GM18507 (cell line): ENCODE measurements at places on chromosomes 13 and 19.

DNA sequence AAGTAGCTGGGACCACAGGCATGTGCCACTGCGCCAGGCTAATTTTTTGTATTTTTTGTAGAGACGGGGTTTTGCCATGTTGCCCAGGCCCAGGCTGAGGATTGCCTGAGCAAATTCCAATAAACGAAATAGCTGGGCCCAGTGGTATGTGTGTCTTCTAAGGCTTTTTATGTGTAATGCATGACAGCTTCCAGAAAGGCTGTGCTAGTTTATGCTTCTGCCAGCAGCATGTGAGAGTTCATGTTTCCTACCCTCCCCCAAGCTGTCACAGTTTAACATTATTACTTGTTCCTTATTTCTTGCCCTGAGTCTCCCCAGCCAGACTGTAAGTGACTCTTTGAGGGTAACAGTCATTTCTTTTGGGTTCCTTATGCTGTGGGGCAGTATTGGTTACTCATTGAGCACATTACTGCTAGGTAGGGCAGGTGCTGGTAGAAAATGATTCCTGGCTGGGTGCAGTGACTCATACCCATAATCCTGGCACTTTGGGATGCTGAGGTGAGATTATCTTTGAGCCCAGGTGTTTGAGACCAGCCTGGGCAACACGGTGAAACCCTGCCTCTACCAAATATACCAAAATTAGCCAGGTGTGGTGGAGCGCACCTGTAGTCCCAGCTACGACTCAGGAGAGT, 13.6 kb downstream of the GPATCH1 start:
- no peak for DNase-seq

DNA sequence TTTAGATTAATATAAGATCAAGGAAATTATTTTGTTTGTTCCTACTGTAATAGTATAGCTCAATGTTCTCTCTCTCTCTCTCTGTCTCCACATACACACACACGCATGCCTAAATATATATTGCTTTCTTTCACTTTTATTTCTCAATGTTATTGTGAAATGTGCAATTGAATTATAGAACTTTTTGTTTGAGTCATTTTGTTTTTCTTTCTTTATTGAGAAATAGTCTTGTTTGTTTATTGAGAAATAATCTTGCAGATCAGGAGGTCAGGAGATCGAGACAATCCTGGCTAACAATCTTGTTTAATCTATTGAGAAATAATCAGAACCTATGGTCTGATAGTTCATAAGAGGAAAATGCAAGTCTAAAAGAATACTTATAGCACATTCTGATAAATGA, 1581.3 kb downstream of the EFNB2 start:
- DNase-seq: no peak

DNA sequence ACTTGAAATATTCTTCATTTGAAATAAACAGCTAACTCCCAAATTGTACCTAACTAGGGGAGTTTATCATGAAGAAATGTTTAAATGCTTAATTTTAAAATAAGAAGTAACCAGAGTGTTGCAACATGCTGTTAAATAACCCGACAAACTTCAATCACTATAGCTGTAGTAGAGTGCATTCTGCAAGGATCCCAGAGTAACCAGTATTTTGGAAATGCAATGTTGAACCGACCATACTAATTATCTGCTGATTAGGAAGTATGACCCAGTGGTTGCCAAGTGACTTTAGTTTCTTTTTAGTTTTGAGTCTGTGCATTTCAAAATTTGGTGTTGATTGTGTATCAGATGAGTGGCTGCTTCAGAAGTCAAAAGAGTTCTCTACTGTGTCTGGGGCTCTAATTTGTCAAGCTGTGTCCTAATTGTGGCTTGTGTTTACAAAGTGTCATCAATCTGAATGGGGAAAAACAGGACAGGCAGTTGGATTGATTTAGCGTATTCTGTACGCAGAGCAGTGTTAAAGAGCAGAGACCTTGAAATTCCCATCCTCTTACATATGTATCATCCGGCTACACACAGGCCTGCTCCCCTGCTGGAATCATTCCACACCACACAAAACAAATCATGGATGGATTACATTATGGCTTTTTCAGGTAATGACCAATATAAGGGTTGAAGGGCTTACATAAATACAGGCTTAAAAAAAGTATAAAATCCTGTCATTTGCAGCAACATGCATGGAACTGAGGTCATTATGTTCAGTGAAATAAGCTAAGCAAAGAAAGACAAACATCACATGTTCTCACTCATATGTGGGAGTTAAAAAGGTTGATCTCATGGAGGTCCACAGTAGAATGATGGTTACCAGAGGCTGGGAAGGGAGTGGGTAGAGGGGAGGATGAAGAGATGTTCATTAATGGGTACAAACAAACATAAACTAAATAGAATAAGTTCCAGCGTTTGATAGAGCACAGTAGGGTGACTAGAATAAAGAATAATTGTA, 351.5 kb downstream of the KLF12 start:
- DNase-seq: no peak

DNA sequence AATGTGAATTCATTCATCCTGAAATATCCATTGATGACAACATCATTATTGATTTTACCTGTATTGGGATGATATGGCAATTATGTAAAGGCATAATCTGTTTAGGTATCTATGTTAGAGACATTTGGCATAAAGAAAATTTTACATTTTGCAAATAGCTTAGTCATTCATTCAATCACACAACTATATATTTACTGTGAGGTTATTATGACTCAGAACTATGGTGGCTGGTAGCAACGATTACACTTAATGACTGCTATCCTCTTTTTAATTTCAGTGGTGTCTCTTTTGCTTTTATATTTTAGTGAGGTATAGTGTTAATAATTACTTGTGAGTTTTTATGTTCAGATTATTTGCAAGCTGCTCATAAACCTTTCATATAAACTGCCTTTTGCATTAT, 955.9 kb downstream of the SLITRK6 start:
- no peak for DNase-seq

- DNase-seq: no peak
These were observed 131.1 kb upstream of the GJB6 start for GRCh38 chr13:20363172-20363571.

DNA sequence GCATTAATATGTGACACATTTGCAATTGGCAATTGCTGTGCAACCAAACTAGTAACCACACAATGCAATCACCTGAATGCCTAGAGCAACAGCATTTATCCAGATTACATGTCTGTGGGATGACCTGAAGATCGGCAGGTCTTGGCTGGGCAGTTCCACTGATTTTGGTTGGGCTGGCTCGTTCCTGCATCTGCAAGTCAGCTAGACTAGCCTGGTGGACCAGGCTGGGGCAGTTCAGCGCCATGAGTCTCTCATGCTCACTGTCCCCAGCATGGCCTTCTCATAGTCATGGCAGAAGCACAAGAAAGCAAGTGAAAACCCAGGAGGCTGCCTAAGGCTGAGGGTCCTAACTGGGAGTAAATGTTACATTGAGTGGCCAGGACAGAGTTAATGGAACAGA, 229.1 kb upstream of the TSHZ3 start:
- DNase-seq: no peak

GRCh38 chr13:93550236-93550635, 323.6 kb downstream of the GPC6 start:
- no peak for DNase-seq

GRCh38 chr13:26923824-26924605, 163.4 kb upstream of the GPR12 start:
- no peak for DNase-seq

DNA sequence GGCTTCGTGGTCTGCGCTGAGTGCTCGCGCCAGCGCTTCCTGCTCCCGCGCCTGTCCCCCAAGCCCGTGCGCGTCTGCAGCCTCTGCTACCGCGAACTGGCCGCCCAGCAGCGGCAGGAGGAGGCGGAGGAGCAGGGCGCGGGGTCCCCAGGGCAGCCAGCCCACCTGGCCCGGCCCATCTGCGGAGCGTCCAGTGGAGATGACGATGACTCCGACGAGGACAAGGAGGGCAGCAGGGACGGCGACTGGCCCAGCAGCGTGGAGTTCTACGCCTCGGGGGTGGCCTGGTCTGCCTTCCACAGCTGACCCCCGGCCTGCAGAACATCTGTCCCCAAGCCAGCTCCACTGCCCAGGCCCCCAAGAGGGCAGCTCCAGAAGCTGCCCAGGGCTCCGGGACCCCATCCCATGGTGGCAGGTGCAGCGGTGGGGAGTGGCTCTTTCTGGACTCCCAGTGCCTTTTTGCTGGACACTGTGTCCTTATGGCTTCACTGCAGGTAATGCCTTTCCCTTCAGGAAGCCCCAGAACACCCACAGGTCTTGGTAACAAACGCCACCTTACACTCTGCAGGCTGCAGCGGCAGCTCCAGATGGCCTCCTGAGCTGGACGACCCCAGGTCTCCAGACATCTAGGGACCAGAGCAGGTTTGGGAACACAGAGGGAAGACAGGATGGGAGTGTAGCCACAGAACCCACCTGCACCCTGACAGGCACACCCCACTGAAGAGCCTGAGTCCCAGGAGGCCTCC, 9.3 kb downstream of the PLEKHF1 start:
- no peak for DNase-seq

DNA sequence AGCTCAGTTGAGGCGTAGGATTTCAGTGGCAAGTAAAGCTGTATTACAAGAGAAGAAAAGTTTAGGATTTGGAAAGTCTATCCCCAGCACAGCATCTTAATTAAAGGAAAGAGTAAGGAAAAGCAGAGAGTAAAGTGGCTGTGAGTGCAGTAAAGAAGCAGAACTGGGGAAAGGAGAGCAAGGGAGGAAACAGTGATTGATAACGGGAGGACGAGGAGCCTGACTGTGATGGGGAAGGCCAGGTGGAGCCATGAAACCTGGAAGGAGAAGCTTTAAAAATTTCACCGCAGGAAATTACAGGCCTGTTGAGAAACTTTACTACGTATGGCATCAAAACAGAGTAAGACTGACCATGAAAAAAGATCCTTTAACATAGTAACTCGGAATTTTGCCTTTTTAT, 175.6 kb downstream of the SHISA2 start:
- no peak for DNase-seq

DNA sequence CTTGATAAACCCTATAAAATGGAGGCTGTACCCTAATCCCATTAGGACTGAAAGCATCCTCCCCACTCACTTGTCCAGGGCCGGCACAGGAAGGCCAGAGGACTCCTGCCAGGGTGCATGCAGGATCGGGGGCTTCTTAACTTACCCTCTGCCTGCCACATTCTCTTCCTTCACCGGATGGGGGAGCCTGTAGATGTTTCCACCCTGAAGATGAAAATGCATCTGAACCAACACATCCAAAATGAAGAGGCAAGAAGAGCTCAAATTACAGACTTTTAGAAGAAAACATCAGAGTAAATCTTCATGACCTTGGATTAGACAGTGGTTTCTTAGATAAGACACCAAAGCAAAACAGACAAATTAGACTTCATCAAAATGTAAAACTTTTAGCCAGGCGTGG, 25.9 kb upstream of the NAPA start:
- DNase-seq: no peak

GRCh38 chr19:50777830-50778303, 7.6 kb downstream of the GPR32 start:
- DNase-seq: no peak

- no peak for DNase-seq
These were observed 58.6 kb upstream of the WDFY2 start for GRCh38 chr13:51525567-51526167.

GRCh38 chr13:90455823-90456222, 891.7 kb upstream of the MIR17HG start:
- DNase-seq: no peak

- no peak for DNase-seq
These were observed 47.5 kb upstream of the ZNF43 start for GRCh38 chr19:21883516-21883915.

- no peak for DNase-seq
These were observed 79.0 kb upstream of the SLC7A1 start for GRCh38 chr13:29674532-29674931.

DNA sequence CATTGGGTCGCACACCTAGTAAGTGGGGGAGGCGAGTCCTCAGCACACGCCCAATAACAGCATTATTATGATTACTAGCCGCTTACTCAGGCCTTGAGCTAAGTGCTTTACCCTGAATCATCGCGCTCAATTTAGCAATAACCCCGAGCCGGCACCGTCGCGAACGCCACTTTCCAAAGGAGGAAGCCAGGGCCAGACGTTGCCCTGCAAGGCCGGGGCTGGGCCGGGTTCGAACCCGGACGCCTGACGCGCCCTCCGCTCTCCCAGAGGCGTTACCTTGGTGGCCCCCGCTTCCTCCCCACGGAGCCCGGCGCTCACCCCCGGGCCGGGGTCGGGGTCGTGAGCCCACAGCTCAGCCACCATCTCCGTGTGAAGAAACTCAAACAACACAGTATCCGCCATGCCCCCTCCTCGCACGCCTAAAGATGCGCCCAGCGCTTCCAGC, at the start of gene TRAPPC6A:
Gene TRAPPC6A (minus strand): TSS at position 421 of the 445 bp plus-strand sequence. CDS start 19 bp downstream, at position 402.
- DNase-seq: no peak

DNA sequence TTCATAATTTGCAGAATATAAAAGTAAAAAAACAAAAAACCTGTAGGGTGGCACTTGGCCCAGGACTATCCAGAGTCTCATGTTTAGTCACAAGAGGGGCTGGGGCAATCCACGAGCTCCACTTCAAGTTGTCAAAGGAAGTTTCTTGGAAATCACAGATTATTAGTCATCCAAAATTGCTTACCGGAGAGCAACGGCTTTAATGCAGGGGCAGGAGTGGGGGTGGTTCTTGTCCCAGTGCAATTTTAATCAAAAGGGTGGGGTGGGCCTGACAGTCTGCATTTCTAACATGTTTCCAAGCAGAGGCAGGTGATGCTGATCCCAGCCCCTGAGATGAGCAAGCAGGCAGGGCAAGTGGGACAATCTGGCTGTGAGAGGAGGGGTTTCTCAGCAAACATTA, 233.9 kb downstream of the ABCC4 start:
- no peak for DNase-seq

DNA sequence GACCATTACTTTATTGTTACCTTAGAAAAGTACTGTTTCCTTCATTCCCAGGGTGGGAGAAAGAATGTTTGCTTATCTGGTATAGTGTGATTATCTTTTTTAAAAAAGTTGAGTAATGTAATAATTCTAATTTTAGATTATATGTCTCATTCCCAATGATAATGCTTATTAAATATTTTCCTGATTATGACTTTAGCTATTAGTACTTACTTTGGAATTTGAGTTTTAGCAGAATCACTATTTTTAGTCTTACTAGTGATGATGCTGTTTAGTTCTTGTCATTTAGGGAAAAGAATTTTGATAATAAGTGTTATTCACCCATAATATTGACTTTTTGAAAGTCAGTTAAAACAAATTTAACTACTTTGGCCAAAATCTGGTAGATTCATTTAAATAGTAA, 95.2 kb downstream of the FRY start:
- DNase-seq: no peak

DNA sequence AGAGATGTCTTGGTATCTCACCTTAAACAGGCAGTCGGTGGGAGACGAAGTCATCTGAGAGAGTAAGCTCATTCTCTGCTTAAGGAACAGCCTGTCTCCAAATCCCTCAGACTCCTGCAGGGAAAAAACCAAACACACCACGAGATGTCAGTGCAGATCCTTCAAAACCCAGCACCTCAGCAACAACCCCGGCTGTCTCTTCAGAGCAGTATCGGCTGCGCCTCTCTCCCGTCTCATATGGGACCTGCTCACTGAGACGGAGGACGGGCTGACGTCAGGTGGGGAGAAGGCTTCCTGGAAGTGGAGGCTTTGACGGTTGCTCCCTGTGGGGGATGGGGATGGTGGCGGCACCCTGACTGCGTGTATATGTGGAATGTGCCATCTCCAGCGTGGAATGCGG, 43.6 kb downstream of the ANKRD27 start:
- DNase-seq: no peak

GRCh38 chr13:21324803-21325202, 134.3 kb downstream of the ZDHHC20 start:
- no peak for DNase-seq

GRCh38 chr13:73733706-73734105, 400.5 kb downstream of the KLF12 start:
- DNase-seq: no peak

GRCh38 chr13:113591750-113592149, 7.2 kb downstream of the TFDP1 start:
- no peak for DNase-seq

- DNase-seq: no peak
These were observed 81.6 kb upstream of the CSNK1A1L start for GRCh38 chr13:37187105-37187504.
